GM23338 (cell line): ENCODE measurements at places on chromosomes 12 and 14. TPM values are rescaled to one million over a fixed set of nuclear protein-coding genes. Genes with fewer than 3 reads are reported as not detected.

DNA sequence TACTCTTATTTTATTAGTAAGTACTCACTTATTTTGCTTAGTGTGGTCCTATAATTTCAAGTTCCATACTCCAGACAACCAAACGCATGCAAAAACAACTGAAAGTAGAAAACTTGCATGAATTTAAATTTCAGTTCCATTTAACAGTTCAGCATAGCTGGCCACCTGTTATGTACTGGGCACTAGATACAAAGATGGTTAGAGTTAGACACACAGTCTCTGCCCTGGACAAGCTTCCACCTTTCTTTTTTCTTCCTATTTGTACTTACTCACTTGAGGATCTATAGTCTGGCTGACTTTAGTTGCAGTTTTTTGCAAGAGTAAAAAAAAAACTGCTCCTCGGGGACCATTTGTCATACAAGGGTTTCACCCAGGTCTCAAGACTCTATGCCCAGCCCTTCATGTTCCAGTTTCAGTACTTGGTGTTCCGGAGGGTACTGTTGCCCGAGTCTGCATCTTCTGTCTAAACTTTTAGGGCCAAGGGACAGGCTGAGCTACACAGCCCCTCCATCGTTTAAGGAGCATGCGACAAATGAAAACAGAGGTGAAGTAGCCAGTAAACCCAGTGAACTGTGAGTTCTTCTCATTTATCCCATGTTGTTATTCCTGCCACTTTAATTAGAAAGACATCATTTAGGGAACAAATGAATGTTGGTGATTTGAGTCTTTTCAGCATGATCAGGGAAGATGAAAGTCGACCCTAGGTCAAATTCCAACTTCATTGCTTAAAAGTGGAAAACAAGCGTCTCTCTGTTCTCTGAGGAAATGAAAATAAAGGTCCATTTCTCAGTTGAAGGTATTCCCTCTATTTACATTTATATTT lies 22.3 kb downstream of the RPGRIP1 start:
- no peaks in the 10 kb centered on the region for H3K36me3 ChIP-seq
- H3K27ac ChIP-seq = no peak overlapping the region
- H3K27me3 ChIP-seq = peaks cover 10% of the 10 kb centered on the region; the same call in 1 of the 2 replicates
- H3K4me1 ChIP-seq = peaks cover 12% of the 10 kb centered on the region; the same call in 1 of the 2 replicates
- no peak for DNase-seq

DNA sequence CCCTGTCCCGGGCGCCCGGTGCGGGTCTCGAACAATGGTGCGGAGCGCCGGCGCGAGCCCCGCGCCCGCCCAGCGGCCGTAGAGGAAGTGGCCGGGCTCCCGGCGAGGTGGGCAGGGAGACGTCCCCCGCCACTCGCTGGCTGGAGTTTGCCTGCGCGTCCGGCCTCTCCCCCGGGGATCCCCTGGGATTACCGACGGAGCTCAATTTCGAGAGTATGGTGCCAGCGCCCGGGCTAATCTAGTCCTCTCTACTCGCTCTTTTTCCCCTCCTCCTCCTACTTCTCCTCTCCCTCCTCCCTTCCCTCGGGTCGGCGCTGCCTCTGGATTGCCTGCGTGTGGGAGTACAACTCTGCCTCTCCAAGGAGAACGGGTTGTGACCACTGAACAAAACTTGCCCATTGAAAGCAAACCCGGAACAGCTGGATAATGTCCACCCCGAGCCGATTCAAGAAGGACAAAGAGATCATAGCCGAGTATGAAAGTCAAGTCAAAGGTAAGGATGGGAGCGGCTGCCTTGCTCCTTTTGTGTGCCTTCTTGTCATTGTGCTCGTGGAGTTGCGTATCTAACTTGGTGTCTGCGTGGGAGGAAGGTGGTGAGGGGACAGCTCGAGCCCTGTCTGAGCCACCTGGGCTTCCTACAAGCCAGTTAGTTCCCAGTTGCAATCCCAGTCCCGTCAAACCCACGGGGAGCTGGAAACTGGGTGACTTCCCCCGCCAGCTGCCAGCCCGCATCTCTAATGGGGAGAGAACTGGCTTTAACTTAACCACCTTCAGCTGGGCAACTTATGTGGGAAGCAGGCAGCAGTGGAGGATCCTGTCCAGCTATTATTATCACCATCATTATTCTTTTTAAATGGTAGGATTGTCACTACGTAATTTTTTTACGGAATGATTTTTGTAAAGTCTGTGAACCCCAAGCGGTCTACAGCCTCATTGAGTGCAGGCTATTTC lies at the start of gene SRGAP1:
Gene SRGAP1 (plus strand): TSS at position 310 of the 951 bp plus-strand sequence. CDS start 117 bp downstream, at position 427.
- H3K36me3 ChIP-seq = no peaks in the 10 kb centered on the region
- DNase-seq = peak; percentile 63
- H3K27ac ChIP-seq = 0 out of 2 replicates have a peak within 1 kb of the TSS, but pooled peaks have one; percentile 36
- H3K27me3 ChIP-seq = peaks cover 20% of the 10 kb centered on the region
- H3K4me3 ChIP-seq = peak within 1 kb of the TSS; percentile 99
- H3K4me1 ChIP-seq = peaks cover 16% of the 10 kb centered on the region

DNA sequence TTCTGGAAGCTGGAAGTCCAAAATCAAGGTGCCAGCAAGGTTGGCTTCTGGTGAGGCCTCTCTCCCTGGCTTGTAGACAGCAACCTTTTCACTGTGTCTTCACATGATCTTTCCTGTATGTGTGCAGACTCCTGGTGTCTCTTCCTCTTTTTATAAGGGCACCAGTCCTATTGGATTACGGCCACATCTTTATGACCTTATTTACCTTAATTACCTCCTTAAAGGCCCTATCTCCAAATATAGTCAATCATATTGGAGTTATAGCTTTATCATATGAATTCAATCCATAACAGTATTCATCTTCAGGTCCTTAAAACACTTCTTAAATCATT lies 21.2 kb upstream of the GARIN2 start:
- 0 out of 2 replicates have a peak, but pooled peaks cover 8% of the 10 kb centered on the region for H3K4me1 ChIP-seq
- H3K27ac ChIP-seq = peak overlapping the region; percentile 2; the same call in 1 of the 2 replicates
- no peak for DNase-seq
- H3K4me3 ChIP-seq = no peak overlapping the region

Gene ACRBP
- 2.2 TPM in 1 of 2 replicates, not detected in the other for total RNA-seq

Gene TGFB3
- total RNA-seq = 0.17 and 0.35 TPM in 2 replicates

Gene CD163L1
- 0.14 and 1.6 TPM in 2 replicates for total RNA-seq

Gene PTPRO
- 1.5 and 5.4 TPM in 2 replicates for total RNA-seq
